Heart left ventricle (tissue), 16 donors: ENCODE measurements at places on chromosomes 11 and 22. TPM values are rescaled to one million over a fixed set of nuclear protein-coding genes. Genes with fewer than 3 reads are reported as not detected.

The TRIM6 gene
- total RNA-seq: 1.3 TPM

The LZTR1 gene
- total RNA-seq: 18.5 TPM

DNA sequence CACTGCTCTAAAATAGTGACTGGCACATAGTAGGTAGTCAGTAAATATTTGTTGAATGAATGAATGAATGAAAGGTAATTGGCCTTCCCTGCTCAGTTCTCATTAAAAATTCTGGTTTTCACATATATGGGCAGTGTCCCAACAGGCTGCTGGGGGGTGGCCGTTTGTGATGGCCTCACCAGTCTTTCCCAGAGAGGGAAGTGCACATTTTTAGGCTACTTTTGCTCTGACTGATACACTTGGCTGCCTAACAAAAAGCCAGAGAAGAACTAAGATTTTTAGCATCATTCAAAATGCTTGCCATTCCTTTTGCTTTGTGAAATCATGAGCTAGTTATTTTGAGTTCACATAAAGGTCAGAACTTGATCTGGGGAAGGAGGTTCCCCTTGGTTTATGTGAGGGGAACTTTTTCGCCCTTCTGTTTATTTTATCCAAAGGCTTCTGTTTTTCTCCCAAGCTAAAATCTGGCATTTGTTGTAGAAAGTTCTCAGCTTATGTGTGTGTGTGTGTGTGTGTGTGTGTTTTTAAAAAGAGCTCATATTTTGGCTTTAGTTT is 83.1 kb downstream of the PTPRJ start:
- no peak for DNase-seq

GRCh38 chr22:16932577-16932976 is 75.4 kb downstream of the GAB4 start:
- DNase-seq: no peak

DNA sequence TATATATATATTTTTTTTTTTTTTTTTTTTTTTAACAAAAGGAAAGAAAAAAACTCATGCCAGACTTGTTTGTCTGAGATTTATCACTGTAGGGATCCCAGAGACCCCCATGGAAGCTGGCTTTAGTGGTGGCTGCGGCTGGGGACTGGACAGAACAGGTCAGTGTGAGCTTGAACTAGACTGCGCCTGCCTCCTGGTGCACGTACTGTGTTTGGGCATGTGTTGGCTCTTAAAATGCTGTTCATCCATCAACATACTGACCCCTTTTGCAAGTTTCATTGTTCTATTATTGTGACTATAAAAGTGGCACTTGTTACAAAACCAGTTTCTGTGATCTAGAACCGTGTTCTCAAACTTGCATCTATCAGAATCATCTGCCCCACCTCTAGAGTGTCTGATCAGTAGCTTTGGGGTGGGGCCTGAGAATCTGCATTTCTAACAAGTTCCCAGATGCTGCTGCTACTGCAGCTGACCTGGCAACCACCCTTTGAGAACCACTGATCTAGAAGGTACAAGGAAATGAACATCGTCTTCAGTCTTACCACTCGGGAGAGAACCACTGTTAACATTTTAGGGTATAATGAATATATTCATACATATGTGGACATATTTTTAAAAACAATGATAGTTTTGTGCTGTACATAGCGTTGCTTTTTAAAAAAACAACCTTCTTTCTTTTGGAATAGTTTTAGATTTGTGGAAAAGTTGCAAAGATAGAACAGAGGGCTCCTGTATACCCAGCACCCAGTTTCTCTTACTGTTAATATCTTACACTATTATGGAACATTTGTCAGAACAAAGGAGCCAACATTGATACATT is 54.0 kb downstream of the ZNRF3 start:
- DNase-seq: no peak

DNA sequence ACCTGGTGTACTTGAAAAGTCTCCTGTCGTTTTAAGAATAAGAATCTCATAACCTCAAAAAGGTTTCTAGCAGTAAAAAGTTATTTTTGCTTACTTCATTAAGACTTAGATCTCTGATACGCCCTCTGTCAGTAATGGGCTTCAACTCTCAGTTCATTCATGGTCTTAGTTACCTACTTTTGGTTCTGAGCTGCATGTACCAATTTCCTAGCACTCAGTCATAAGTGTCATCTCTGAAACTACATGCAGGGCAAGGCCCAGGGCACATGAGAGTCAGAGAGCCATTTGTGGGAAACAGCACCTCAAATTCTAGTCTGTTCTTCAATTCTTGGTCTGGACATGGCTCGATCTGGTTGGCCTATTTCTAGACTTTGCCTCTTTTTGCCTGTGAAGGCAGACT is 838.4 kb downstream of the FAM181B start:
- no peak for DNase-seq

DNA sequence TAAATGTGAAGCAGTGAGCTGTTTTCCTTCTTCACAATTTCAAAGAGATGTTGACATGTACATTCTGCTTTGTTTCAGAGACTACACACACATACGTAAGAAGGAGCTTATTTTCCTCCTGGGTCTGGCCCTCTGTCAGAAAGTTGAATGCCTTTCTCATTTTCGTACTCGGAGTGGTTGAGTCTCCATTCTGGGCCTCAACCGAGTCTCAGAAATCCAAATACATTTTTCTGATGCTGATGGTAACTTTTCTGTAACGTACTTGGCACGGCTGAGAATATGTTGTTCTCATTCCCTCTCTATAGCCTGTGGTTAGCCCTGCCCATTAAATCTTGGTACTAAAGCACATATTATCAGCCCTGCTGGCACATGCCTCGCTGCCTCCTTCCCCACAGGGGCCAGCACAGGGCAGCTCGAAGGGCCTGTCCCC is 25.3 kb downstream of the PARVA start:
- no peak for DNase-seq

DNA sequence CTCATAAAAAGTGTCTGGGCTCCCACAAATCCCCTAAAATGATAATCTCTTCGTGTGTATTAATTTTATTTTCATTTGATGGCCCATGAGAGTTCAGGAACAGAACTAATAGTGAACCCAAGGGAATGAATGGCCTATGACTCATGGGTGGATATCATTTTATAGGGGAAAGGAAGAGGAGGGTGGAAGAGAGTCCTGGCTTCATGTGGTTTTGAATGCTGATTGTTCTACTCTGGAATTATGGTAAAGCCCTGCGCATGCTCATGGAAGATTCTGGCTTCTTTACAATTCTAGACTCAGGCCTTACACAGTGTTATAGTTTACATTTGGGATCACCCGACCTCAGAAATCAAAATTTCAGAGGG is 35.2 kb downstream of the MAML2 start:
- DNase-seq: no peak

The AP5B1 gene
- 8.7 TPM for total RNA-seq

DNA sequence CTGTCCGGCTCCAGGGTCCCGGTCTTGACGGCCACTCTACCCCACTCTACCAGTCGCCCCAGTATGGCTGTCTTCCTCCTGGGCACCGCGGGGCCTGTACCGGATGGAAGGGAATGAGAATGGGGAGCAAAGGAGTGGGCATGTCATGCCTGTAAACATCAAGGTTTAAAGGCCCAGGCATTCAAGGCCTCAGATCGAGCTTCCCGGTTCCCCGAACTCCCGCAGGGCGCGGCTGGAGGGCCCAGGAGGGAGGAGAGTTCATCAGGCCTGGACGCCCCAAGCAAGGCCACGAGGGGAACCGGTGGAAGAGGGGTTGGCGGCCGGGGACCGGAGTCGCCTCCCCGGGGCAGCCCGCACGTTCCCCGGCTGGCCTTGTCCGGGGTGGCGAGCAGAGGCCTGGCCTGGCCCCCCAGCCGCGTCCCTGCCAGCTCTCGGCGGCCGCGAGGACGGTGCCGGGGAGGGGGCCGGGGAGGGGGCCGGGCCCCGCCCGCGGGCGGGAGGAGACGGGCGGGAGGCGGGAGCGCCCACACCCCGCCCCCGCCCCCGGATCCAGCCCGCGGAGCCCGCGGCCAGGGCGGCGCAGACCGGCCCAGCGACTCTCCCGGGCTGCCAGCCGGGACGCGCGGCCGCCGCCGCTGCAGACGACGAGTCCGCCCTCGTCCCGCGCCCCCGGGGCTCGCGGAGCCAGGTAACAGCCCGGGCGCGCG is at the start of gene CDC42EP1:
TSS of gene CDC42EP1 (plus strand) at position 580 of the 707 bp plus-strand sequence. CDS start 5,870 bp downstream, outside the sequence.
- peak; percentile 68 for DNase-seq

DNA sequence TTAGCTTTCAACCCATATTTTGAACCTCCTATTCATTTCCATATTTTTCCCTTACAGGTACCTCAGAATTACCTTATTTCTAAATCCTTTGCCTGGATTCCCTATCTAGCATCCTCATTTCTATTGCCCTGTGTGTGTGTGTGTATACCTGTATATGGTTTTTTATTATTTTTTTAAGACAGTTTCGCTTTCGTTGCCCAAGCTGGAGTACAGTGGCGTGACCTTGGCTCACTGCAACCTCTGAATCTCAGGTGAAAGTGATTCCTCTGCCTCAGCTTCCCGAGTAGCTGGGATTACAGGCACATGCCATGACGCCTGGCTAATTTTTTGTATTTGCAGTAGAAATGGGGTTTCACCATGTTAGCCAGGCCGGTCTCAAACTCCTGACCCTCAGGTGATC is 12.6 kb downstream of the HIPK3 start:
- DNase-seq: no peak

- no peak for DNase-seq
These were observed 275.0 kb upstream of the SESN3 start for GRCh38 chr11:95505927-95506426.

The INPP5J gene
- 23.1 TPM for total RNA-seq
